NCI-H1048 (cell line): ENCODE measurements at places on chromosomes 6 and 20.

DNA sequence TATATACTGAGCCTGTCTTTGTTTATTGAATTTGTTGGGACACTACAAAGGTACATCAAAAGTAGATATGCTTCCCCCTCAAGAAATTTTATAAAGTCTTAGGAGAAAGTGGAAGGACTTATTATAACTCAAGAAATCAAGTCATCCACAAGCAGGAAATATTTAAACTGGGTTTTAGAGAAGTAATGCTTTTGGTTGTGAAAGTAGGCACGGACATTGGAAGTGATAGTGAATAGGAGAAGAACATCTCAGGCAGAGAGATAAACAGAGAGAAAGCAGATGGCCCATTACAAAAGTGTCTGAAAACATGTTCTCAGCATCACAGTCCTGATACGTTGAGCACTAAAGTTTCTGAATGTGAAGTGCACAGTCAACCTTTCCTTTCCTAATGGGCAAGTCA lies 415.6 kb upstream of the RNF217 start:
- DNase-seq = no peak

GRCh38 chr6:155328539-155329459 lies 14.5 kb upstream of the TFB1M start:
- no peak for DNase-seq

DNA sequence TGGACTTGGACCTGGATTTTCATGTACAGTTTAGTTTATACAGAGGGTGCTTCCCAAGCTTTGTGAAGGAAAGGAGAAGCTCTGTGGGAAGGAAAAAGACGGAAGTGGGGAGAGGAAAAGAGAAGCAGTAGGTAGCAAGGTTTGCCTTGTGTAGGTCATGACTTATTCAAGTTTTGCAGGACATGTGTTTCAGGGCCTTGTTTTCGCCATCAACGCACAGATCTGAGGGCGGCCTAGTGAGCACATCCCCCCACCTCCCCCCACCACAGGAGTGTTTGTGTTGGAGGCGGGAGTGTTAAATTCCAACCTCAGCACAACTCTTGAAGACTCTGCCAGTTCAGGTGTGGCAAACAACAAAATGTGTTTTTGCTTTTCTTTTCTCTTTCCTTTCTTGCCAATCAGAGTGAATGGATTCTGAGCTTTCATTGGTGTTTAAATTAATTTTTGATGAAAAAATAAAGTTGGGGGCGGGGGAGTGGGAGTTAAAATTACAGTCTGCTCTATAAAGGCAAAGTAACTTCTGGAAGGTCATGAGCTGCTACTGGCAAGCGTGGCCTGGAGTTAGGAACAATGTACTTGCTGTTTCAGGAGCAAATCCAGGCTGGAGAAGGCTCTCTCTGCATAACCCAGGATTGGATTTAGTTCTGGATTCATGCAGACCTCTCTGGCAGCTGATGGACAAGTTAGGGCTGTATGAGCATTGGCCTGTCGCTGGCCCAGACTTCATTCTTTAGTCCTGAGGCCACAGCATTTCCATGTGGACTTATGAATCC lies 338.5 kb downstream of the CD83 start:
- DNase-seq = no peak

DNA sequence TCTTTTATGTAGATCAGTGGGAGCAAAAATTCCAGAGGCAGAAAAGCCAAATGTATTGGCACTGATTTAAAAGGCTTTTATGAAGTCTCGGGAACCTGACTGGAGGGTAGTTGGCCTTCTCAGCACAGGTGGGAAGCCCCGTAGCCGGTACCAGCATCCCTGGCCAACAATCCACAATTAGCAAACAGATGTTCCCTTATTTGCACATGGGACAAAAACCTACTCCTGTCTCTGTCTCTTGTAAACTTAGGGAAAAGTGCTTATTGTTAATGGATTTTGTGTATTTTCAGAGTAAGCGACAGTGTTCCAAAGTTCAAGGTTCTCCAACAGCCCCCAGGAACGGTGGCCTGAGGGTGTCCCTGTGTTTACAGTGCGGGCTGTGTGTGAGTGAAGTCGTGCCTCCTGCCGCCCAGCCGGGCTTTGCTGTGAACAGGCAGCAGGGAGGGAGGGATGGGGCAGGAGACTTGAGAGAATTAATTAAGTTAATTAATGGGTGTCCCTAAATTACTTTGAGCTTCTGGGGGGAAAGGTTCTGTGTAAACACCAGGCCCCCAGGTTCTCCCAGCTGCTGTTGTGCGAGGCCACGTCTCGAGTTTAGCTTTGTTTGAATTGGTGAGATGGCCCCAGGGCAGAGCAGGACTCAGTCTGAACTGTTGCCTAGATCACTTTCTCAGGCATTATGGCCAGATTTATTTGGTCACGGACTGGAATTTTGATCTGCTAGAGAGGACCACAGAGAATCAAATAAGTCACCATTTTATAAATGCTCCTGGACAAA lies 3.9 kb downstream of the SYNJ2 start:
- DNase-seq = no peak

GRCh38 chr20:50695135-50695872 lies 4.0 kb upstream of the RIPOR3 start:
- no peak for DNase-seq

DNA sequence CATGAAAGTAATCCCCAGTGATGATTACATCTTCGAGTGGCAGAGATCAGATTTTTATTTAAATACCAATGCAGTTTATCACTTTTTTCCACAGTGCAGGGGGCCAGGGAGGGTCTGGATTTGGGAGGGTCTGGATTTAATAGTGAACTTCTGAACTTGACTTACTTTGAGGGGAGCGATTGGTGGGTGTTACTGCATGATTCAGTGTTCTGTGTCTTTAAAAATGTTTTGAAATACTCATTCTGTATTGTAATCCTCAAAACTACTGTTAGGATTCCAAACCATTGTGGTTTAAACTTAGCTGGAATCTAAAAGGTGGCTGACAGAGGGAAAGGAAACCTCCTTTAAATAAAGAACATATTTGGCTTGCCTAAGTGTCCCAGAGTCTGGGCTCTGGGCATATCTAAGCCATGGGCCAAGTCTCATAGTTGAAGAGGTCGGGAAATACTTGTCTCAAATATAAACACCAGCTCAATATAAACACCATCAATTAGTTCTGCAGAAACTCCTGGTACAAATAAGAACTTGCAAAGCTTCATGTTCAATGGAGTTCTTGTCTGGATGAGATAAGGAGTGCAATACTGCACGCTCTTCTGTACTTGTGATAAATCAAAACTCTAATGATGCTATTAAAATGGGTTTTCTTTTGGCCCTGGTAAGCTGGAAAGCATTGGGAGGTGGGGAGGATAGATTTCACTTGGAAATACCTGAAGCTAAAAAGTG lies 14.4 kb downstream of the JARID2 start:
- DNase-seq = no peak

DNA sequence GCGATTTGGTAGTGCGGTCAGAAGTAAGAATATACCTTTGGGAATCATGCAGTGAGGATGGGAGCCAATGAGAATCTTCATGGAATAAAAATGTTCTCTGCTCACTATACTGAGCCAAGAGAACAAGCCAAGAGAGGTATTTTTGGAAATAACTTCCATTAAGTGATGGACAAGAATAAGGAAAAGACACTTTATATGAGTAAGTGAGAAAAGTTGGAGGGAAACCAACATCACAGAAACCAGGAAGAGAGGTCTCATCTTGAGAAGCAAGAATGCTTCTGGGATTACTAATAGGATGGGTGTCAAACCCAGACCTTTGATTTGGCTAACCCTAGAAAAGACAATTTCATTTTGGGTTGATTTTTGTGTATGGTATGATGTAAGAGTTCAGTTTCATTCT lies 181.2 kb upstream of the JAG1 start:
- no peak for DNase-seq

- no peak for DNase-seq
These were observed 42.6 kb upstream of the PHACTR3 start for GRCh38 chr20:59561614-59562277.

- DNase-seq = no peak
These were observed 31.8 kb upstream of the RALGAPA2 start for GRCh38 chr20:20744170-20744725.

GRCh38 chr6:16045238-16045637 lies 83.6 kb upstream of the MYLIP start:
- no peak for DNase-seq

GRCh38 chr20:646107-646867 lies 6.7 kb downstream of the SRXN1 start:
- no peak for DNase-seq

DNA sequence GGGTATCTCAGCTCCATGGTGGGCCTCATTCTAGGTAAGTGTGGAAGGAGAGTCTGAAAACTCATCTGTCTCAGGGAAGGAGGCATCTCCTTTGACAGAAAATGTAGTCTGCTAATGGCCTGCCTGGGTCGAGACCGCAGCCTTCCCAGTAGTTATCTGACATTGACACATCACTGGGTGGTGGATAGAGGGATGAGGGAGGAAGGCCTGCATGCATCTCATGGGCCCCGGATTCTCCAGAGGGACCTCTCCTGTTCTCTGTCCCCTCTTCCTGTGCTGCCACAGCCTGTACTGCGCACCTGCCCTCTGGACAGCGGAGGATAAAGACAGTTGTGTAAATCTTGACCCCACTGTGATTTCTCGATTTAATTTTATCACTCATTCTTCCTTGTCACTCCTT lies 4.7 kb downstream of the PCMTD2 start:
- DNase-seq = no peak

- DNase-seq = no peak
These were observed 173.9 kb downstream of the QKI start for GRCh38 chr6:163588220-163588919.

- no peak for DNase-seq
These were observed 405.5 kb upstream of the ADGRB3 start for GRCh38 chr6:68229566-68229965.

DNA sequence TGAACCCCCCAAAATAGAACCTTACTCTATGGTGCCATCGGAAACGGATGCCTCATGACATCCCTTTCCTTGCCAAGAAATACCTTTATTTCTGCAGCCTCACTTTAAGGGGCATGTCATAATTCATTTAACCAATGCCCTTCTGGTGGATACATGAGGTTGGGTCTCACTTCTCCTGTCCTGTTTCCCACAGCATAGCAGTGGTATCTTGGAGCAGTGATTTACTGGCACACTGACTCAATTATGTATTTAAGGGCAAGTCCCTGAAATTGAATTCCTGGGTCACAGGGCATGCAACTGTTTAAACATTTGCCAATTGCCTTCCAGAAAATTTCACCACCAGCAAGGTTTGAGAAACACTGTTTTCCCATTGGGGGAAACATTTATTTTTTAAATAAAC lies 639 bp upstream of the LBP start:
- no peak for DNase-seq

DNA sequence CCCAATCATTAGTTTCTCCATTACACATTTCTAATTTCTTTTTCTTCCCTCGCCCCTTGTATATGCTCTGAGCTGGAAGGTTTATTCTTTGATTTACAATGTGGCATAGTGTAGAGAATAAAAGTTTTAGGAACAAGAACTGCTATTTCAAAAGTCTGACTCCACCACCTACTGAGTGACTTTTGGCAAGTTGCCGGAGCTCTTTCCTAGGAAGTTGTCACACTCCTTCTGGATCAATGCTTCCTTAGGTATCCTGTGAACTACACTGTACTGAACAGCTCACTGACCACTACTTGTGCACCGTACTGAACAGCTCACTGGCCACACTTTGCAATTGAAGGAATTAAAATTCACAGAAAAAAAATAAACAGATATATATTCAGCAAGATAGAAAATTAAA lies 458.2 kb downstream of the FRK start:
- DNase-seq = no peak

DNA sequence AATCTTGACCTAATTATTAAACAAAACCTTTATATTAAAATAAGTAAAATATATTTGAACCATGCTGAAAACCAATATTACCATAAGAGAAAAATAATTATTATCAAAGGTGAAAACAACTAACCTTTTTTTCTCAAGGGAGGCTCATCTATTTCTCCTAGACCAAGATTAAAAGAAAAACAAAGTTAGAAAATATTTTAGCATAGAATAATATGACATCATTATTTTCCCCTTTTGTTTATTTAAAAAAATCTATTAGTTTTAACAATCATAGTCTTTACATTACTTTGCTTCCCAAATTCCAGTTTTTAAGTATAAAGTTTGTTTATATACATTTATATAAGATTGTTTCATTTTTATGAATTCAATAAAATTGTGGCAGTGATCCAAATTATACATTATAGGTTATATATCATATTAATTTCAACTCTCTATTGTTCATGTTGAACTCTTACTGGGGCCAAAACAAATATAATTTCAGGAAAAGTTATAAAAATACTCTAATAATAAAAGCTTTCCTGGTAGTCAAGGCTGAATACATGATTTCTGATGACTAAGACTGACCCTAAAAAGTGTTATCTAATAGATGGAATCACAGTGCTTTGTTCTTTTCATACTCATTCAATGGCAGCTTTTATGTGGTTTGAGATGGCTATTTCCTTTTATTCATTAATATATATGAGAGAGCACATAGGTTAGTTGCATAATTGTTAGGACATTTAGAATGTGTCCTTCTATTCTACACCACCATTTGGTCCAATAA lies 89.4 kb downstream of the TRDN start:
- no peak for DNase-seq

- DNase-seq = no peak
These were observed 165.1 kb upstream of the PCSK2 start for GRCh38 chr20:17061715-17062114.

DNA sequence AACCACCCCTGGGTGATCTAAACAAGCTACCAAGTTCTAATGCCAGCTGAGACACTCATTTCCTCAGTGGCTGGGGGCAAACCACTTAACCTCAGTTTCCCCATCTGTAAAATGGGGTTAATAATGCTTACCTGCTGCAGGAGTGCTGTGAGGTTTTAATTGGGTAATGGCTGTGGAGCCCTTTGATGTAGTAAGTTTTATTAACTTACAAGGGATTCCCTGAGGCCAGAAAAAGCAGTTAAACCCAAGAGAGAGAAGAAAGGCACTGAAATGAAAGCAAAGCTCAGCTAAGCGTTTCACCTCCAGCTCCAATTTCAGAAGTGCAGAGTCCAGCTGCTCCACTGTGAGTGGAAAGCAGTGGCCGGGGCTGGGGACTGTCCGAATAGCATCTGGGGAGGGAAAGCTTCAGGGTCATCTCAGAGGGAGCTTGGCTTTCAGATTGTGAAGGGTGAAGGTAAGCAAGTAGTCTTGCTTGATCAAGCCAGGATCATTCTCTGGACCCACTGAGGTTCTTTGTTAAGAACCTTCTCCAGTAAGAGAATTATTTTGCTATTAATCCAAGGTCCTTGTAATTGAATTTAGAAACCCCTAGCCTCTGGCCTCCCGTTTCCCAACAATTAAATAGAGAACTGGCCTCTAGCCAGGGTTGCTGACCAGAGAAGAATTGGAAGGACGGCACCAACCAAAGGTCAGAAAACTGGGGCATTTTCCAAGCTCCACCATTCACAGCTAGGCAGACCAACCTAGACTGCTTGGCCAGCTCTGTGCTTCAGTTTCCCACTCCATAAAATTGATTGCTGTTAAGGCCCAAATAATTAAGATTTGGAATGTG lies 20.9 kb upstream of the TCP11 start:
- no peak for DNase-seq

DNA sequence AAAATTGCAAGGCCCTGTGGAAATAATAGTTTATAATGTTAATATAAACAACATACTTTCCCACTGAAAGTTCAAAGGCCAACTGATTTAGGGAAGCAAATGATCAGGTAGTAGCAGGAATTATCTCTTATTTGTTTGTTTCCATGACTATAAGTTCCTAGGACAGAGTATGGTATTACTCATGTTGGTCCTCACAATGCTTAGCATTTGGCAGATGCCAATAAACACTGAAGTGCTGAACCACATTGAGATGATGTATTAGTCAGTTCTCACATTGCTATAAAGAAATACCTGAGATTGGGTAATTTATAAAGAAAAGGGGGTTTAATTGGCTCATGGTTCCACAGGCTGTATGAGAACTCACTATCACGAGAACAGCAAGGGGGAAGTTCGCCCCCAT lies 129.6 kb upstream of the NUP153 start:
- DNase-seq = no peak
